ENCODE measurements at places on chromosomes 4 and X. TPM values are rescaled to one million over a fixed set of nuclear protein-coding genes. Genes with fewer than 3 reads are reported as not detected.

Gene DUX4
- not detected for total RNA-seq

Gene GPM6B
- 1.3 TPM for total RNA-seq

- DNase-seq, result no peak
These were observed 16.0 kb downstream of the CLDN22 start for GRCh38 chr4:183304067-183304466.

DNA sequence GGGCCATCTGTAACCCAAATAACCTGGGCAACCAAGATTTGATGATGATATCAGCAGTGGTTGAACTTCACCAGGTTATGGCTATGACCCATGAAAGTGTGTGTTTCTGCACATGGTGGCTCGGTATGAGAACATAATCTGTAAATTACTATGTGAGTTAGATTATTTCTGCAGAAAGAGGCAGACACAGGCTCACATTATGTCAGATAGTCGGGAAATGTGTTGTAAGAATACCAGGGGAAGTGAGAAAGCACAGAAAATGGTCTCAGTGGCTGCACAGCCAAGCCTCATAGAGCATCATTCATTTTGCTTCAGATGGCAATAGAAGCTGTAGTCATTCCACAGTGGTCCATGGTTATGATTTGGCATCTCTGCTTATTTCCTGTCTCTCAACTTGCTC is 63.0 kb upstream of the RBPJ start:
- DNase-seq, result no peak

GRCh38 chr4:101114936-101115372 is 232.4 kb downstream of the PPP3CA start:
- DNase-seq, result no peak

GRCh38 chrX:149472625-149473024 is 32.5 kb downstream of the IDS start:
- no peak for DNase-seq

DNA sequence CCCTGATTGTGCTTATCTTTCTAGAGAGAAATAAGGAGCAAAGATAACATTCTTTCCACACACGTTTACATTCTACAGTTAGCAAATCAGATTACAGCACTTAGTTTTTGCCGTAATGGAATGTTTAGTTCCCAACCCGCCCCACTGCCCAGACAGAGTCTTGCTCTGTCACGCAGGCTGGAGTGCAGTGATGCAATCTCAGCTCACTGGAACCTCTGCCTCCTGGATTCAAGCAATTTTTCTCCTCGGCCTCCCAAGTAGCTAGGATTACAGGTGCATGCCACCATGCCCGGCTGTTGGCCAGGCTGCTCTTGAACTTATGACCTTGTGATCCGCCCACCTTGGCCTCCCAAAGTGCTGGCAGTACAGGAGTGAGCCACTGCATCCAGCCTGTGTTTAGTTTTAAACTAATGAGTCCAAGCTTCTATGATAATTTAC is 8.4 kb upstream of the PRPS1 start:
- peak; percentile 77 for DNase-seq

- DNase-seq, result no peak
These were observed 243.9 kb upstream of the GRIA3 start for GRCh38 chrX:122940199-122940598.

- DNase-seq, result no peak
These were observed 10.3 kb downstream of the CCDC158 start for GRCh38 chr4:76410636-76411035.

DNA sequence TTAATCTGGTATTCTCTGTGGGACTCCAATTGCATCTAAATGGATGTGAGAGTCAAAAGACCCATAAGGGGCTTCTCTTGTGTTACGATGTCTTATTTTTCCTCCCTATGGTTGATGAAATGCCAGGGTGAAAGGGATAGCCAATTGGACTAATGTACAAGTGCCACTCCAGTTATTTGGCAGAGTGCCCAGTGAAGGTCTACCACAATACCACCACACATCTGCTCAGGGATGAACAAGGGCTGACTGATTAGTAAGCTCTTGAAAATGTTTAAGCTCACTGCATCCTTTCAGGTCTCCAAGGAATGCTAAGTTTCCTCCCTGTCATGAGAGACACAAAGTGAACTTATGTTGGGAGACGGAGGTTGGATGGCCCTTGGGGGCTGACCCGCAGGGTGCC is 57.8 kb downstream of the HEPH start:
- DNase-seq, result no peak

DNA sequence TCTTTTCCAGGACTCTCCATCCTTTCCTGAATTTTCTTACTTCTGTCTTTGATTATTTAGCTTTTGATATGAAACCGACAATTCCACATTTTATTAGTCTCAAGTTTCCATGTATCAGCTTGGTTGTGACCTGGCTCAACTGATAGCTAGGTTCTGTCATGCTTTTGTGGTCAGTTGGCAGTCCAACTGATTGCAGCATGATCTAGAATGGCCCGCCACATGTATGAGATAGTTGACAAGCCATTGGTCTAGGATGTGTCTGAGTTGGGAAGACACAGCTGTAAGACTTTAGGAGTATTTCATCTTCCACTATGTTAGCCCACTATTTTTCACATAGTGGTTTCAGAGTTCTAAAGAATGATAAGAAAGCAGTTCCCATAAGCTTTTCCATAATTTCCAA is 117.5 kb upstream of the GRID2 start:
- DNase-seq, result no peak

Gene AWAT1
- not detected for total RNA-seq

- no peak for DNase-seq
These were observed 95.1 kb downstream of the TSPAN7 start for GRCh38 chrX:38656350-38656915.
